ENCODE measurements at places on chromosomes 1 and 21.

- DNase-seq = no peak
Measured at GRCh38 chr1:201545851-201546492, 7.0 kb downstream of the NAV1 start.

- no peak for DNase-seq
Measured at GRCh38 chr1:4636186-4636585, 18.2 kb upstream of the AJAP1 start.

DNA sequence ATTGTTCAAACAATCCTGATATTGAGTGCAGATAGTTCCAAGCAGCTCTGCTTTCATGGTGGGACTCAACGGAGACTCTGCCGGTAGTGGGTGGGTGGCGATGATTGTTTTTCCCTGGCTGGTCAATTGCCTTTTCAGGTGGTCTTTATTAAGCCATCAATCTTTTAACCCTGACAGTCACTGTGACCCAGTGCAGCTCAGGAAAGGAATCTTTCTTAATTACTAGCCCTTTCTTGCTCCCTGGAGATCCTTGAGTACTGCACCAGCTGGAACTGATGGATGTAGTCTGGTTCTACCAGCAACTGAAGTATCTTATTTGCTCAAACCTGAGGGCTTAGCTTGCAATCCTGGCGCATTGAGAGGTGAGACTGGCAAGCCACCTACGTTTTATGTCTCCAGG is 196.4 kb downstream of the PLPP3 start:
- DNase-seq = no peak

- DNase-seq = no peak
Measured at GRCh38 chr1:246680696-246681130, 43.5 kb upstream of the SCCPDH start.

DNA sequence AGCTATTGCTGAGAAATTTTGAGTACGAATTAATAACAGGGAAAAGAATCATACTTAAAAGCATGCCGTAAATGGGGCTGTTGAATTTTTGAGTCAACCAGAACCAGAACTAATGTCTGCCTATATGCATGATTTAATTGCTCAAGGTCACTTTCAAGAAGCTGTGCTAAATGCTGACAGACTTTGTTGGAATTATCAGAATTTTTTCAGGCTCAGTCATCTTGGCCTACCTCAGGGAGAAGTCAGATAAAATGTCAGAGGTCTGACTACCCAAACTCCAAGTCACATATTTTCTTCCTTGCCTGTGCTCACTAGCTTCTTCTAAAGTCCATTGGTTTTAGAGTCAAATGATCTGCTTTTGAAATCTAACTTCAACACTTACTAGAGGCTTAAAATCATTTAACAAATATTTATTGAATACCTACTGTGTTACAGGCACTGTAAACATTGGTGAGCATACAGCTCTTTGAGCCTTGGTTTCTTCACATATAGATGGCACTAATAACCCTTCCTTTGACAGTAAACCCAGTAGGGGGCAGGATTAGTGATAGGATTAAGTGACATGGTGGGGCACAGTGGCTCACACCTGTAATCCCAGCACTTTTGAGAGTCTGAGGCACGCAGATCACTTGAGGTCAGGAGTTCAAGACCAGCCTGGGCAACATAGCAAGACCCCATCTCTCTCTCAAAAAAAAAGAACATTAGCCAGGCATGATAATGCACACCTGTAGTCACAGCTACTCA is 121.2 kb upstream of the SLC44A3 start:
- no peak for DNase-seq

DNA sequence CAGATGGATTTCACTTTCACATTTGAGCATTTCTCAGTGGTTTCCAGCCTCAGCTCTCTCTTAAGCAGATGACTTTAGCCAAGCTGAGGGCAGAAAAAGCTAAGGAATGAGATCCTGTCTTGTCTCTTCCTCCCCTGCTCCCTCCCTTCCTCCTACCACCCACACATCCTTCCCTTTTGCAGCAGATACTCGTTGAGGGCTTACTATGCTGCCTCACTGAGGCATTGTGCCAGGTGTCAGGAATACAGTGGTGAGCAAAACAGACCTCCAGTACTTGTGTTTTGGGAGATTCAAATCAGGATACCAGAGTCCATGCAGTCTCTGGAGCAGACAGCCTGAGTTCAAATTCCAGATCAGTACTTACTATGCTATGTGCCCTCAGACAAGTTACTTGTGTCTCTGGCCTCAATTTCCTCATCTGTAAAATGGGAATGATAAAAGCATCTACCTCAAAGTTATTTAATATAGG is 43.2 kb downstream of the KIF26B start:
- DNase-seq = no peak

DNA sequence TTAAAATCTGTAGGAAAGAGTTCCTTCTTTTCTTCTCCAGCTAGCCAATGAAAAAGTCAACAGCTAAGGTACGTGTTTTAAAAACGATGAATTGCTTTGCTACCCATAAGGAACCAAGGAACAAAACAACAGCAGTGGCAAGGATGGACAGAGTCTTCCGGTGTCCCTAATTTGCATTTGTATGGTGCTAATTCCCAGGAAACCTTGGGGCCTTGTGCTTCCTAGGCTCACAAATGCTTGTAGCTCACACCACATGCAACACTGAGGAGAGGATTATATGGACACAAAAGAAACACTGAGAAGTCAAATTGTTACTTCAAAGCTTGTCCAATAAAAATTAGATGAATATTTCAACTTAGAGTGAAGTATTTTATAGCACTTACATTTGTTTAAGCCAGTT is 1.8 kb upstream of the PGBD5 start:
- no peak for DNase-seq

GRCh38 chr1:245316784-245317183 is 162.0 kb downstream of the KIF26B start:
- DNase-seq = no peak

- DNase-seq = no peak
Measured at GRCh38 chr1:30691480-30691879, 31.9 kb downstream of the MATN1 start.

- DNase-seq = no peak
Measured at GRCh38 chr21:40732253-40733023, 114.5 kb downstream of the DSCAM start.

DNA sequence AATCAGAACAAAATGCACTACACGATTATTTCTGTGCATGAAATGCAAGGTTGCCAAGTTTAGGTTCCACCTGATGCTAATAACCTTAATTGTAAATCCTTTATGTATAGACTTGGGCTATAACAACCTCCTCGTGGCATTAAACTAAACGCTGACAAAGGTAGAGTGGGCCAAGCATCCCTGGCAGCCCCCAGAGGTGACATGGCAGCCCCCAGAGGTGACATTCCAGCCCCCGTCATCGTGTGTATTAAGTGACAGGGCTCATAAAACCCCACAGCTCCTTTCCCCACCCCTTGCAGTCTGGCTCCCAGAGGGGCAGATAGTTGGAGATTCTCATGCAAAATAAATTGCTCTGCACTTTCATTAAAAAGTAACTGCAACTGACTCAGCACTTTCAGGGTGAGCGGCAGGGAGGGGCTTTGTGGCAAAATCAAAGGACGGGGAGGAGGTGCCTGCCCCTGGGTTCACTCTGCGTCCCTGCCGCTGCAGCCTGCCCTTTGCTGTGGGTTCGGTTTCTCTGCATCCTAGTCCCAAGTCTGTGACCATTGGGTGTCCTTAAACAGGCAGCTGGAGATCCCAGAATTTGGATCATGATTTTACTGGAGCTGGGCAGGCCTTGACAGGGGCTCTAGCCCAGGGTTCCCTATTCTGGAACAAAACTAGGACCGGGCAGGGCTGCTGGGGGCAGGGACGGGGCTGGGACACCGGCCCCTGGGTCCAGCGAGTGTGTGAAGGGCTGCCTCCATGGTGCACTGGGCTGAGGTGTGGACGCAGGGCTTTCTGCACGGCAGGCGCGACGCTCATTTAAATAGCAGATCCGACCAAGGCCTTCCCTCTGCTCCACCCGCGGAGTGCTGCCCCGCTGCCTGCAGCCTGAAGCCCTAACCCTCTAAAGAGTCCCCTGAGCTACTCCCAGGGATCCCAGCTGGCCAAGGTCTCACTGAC is 234.9 kb upstream of the VAMP3 start:
- DNase-seq = no peak

DNA sequence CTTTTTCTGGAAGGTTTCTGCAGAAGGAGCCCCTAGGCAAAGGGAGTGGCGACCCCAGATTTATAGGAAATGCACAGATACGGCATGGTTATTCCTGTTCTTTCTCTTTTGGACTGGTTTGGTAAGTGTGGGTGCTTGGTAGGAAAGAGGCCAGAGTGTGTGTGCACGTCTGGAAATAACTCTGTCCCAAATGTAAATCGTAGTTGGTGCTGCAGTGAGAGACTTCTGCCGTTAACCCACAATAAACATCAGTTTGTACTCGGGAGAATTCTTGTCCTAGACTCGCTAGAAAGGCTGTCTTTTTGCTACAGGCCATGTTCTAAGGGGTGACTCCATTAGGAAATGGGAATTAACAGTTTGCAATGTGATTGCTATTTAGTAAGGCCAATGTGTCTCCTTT is 779 bp downstream of the SLC44A3 start:
- DNase-seq = no peak

DNA sequence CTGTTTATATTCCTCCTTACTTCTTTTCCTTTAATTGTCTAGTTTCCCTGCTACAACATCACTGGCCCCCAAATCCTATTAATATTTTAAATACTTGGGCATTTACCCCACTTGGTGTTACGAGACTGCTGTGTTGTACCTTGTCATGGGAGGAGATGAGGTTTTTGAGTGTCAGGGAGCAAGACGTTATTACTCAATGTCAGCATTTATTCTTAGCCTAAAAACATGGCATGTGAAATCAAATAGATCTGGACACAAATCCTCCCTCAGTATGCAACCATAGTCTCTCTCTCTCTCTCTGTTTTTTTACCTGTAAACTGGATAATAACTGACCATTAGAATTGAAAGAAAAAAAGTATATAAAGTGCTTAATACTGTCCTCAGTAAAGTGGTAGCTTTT is 4.6 kb downstream of the LRRC8B start:
- no peak for DNase-seq

GRCh38 chr1:33875862-33876261 is 12.0 kb downstream of the HMGB4 start:
- no peak for DNase-seq

DNA sequence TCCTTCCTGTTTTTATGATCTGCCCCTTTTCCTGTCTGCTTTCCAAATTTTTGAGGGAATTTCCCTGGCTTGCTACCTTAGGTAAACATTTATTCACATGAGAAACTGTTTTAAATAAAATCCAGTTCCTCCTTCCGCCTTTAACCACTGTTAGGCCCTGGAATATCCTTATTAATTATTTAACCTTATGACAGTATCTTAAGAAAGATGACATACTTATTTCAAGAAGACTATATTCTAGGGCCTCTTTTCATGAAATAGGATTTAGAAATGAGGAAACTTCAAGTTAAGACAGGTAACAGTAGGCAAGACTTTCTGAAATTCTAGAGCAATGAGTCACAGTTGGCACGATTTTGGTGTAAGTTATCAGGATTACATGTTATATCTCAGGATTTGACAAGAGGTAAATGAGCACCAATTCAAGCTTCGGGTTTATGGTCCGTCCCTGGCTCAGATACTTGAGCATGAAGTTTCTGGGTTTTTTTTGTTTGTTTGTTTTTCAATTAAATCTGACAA is 2.0 kb upstream of the TNFSF18 start:
- no peak for DNase-seq

DNA sequence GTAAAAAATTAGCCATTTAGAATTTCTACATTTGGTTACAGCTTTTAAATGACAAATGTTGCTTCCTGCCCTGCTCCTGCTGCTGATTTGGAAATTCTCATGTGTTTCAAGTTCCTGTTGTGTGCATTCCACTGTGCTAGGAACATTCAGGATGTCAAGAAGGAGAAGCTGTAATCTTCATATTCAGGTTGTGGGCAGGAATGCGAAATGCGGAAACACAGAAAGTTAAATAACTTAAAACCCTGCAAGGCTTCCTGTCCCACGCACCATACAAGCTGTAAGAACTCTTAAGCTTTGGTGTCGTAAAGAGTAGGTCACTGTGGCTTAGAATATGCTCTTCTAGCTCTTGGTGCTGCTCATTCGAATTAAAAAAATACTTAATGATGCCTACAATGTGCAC is 52.6 kb downstream of the S100B start:
- DNase-seq = peak; percentile 38

DNA sequence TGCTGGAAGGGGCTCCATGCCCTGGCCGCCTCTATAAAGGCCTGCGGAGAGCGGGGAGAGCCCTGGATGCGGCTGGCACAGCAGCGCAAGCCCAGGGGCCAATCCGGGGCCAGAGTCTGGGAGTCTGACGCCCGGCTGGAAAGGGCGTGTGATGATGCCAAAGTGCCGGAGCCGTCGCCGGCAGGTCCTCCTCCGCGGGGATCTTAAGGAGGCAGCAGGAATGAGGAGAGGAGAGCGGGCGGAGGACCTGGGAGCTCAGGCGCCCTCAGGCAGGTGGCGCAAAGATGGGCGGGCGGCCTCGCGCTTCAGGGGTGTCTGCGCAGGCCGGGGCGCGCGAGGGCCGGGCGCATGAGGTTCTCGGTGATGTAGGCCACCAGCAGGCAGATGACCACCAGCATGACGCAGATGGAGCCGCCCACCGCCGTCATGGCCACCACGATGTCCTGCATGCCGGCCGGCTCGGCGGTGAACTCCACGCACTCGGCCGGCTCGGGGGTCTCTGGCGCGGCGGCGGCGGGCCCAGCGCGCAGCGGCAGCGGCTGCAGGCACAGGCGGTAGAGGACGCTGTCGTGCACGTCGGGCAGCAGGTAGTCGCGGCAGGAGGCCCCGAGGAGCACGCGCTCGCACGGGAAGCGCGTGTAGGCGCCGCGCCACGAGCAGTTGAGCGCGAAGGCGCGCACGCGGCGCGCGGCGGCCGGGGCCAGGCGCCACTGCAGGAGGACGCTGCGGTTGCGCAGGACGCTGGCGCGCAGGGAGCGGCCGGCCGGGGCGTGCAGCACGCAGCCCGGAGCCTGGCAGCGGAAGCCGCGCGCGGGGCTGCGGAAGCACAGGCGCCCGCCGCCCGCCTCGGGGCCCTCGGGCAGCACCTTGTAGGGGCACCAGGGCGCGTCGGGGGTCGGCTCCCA is 653 bp downstream of the FNDC10 start:
- DNase-seq = peak; percentile 53

GRCh38 chr1:229047840-229048620 is 222.9 kb upstream of the RAB4A start:
- no peak for DNase-seq

- DNase-seq = no peak
Measured at GRCh38 chr1:41861535-41862383, 57.0 kb downstream of the HIVEP3 start.

DNA sequence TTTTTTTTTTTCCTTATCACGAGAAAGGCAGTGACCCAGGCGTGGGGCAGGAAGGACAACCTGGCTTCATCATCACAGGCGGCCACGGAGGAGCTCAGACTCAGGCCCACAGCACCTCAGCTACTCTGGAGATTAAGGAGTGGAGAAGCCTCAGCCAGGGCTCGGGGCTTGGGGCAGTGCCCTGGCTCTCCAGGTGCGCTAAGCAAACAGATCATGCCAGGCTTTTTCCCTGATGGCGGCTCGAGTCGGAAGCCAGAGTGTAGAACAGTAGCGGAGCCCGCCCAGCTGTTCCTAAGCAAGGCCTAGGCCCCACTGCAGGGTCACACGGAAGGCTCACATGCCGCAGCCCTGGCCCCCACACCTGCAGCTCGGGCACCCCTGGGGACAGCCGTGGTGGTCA is 70.7 kb downstream of the AGPAT3 start:
- DNase-seq = no peak
